ENCODE measurements at places on chromosomes 7 and 10.

GRCh38 chr7:30846378-30846777, 65.3 kb upstream of the AQP1 start:
- DNase-seq = peak; percentile 7

DNA sequence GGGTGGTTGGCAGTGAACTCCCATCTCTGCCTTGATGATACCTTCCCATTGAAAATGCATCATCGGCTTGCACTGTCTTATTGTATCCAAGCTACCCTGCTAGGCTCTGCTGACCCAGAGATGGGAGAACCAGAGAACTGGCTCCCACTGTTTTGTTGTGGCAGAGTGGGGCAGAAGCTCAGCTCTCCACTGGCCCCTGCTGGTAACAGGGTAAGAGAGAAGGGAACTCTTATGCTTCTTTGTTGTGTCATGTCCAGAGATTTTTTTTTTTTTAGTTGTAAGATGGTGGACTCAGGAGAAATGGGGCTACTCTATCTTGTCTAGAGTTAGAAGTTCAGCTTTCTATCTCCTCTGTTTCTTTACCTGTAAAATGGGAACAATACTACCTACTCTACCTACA, 100.5 kb upstream of the SDK1 start:
- DNase-seq = peak; percentile 40

DNA sequence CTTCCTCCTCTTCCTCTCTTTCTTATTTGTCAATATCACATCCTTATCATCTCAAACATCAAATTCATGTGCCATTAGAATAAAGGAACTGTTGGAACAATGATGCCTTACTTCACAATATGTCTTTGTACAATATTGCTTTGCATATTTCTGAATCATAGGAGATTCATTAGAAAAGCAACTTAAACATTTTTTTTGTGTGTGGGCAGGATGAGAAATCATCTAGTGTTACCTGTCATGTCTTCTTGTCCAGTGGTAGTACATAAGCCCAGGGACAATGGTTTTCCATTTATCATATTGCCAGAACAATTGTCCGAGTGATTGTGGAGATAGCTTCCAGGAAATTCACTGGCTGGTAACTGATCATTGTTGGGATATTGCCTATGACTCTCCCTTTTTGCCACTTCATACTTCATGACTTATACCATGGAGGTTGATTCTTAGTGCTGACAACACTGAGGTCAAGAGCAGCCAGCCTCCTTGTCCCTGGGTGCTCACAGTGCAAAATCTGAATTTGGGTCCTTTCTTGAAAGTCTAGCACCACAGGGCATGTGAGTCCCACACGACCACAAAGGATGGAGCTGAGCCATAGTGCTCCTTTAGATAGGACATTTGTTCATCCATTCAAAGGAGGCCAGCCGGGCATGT, 215.0 kb downstream of the MDFIC start:
- no peak for DNase-seq

- DNase-seq = no peak
These were observed 32.9 kb upstream of the KMT2E start for GRCh38 chr7:104980841-104981671.

- no peak for DNase-seq
These were observed 25.1 kb downstream of the MNX1 start for GRCh38 chr7:156985101-156985992.

GRCh38 chr10:129045599-129045998, 421.4 kb upstream of the MGMT start:
- no peak for DNase-seq

GRCh38 chr10:96902731-96903358, 70.7 kb downstream of the LCOR start:
- DNase-seq = no peak

- DNase-seq = no peak
These were observed 100.5 kb downstream of the CALD1 start for GRCh38 chr7:134879815-134880475.

DNA sequence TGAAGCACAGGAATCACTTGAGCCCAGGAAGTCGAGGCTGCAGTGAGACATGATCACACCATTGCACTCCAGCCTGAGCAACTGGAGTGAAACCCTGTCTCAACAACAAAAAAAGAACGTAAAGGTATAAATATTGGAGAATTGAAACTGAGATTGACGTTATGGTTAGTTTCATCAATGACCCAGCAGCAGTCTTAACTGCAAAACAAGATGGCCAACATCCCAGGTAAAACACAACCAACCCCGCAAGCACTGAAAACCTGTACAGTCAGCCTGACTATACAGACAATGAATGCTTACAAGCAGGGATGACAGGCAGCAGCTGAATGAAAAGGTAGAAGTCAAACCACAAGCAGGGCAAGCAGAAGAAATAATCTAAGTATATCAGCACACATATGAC, 34.7 kb downstream of the WAPL start:
- DNase-seq = no peak

GRCh38 chr10:128263891-128264688, 137.9 kb upstream of the MKI67 start:
- peak; percentile 74 for DNase-seq

- no peak for DNase-seq
These were observed 99.0 kb upstream of the NMT2 start for GRCh38 chr10:15267496-15267895.

DNA sequence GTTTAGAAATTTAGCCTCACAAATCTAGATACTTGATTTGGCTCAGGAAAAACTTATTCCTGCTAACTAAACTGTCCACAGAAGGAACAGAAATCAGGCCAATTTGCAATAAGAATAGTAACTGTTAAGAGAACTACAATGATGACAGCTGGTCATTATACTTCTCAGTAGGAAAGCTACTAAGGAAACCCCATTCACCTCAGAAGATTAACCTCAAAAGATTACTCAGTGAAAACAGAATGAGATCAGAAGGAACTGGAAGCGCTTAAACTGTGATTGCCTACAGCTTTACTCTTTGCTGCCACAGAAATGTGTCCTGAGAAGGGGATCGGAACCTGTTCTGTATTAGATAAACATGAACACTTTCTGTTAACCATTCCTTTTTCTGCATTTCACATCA, 24.3 kb upstream of the DNAJB12 start:
- no peak for DNase-seq

DNA sequence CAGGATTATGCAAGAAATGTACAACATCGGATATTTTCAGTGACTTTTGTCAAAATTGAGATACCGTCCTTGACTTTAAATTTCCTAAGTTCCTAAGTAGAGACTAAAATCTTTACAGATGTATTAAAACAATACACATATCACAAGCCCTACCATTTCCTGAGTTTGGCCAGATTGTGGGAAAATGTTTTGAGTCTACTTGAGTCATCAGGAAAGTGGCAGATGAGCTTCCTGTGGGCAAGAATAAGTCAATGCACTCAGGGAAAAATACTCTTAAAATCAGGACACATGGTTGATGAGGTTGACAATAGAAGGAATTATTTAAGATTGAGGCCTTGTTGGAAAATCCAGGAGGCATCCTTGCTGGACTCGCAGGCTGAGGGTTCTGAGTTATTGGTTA, 162.5 kb downstream of the SNX10 start:
- no peak for DNase-seq

DNA sequence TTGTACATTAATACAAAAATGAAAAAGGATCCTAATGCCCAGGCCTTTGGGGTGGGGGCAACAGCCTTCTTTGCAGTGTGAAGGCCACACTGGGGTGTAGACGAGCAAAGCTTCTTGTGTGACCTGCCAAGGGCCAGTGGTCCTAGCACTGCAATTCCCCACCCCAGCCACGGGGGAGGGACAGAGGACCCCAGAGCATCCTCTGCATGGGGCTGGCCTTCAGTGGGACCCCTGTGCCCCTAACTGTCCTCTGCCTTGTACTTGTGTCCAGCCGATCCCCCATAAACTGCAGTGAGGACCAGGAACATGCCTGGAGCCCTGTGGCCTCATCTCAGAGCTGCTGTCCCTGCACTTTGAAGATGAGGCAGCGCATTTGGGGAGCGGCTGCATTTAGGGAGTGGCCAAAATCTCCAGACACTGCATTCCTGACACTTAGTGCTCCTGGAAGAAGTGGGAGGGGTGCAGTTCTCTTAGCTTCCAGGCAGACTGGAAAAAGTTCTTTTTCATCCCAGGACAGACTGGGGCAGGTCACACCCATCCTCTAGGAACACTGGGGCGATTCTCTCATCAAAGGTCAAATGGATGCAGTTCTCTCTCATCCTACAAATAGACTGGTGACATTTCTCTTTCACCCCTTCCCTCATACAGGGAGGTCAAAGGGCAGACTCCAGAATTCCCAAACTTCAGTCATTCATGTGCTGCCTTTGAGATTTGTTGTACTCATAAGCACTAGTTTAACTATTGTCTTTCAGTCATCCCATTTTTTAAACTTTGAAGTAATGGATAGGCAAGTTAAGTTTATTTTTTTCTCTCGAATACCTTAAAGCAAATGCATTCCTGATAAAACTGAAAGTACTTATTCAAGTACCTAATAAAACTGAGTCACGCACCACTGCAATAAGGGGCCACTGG, 922 bp upstream of the MYO1G start:
- no peak for DNase-seq

- no peak for DNase-seq
These were observed 25.6 kb downstream of the ADRA2A start for GRCh38 chr10:111102359-111102837.

DNA sequence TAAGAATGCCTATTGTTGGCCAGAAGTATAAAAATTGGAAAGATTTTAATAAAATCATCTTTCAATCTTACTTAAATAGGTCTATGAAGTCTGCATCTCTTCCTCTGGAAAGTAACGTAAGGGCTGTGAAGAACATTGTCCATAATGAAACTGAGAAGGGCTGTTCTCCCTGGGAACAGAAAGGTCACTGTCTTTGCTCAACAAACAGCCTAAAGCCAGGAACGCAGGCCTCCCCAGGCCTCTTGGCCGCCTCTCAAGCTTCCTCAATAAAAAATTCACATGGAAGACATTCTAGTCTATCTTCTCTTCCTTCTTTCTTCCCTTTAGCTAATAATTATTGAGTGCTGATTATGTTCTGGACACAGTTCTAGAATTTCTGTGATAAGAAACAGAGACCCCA, 9.1 kb upstream of the IDI2 start:
- DNase-seq = no peak

DNA sequence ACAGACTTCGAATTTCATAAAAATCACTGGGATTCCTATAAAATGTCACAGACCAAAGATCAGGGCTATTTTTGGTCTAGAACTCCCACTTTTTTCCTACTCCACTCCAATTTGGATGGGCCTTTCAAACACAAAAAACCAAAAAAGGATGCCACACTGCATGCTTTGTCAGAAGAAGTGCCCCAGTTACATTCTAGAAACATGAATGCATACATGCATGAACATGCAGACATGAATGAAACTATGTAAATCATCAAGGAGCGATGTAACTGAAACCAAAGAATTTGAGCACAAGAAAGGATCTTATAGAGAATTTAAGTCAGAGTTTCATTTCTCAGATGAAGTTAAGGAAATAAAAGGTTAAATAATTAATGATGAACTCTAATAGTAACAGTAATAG, 31.8 kb upstream of the FAM133B start:
- no peak for DNase-seq

DNA sequence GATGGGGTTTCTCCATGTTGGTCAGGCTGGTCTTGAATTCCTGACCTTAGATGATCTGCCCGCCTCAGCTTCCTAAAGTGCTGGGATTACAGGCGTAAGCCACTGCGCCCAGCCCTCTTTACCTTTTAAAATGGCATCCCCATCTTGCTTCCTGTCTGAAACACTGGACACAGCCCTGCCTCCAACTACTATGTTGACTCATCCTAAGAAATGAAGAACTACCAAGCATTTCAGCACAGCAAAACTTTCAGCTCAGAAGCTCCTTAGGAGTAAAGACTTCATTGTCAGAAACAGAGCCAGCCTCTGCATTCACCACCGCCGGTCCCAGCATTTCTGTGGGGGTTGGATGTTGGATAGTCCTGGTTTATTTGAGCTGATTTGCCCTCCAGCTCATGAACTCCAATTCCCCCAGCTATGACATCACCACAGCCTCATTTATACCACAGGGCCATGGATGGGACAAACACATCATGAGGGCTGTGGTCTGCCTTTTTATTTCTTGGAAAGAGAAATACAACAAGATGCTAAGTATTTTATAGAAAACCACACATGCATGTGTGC, 123.5 kb downstream of the ADCY1 start:
- DNase-seq = no peak

DNA sequence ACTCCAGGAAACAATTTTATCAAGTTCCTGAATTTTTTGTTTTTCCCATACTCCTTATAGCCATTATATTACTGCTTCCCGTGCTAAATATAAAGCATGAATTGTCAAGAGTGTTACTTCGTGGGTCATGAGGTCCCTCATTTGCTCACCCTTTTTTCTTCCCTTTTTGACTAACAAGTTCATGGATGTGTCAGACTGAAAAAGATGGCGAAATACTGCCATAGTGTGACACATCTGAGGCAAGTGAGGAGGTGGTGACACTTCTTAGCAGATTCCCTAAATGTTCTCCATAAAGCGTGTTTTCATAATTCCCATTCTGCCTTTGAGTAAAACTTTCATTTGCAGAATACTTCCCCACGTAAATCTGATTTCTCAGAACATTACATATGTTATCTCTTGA, 269.6 kb upstream of the FZD1 start:
- no peak for DNase-seq

- DNase-seq = no peak
These were observed 118.2 kb upstream of the KAT6B start for GRCh38 chr10:74708246-74708645.

GRCh38 chr7:116426428-116427156, 72.9 kb upstream of the CAV2 start:
- DNase-seq = peak; percentile 6

DNA sequence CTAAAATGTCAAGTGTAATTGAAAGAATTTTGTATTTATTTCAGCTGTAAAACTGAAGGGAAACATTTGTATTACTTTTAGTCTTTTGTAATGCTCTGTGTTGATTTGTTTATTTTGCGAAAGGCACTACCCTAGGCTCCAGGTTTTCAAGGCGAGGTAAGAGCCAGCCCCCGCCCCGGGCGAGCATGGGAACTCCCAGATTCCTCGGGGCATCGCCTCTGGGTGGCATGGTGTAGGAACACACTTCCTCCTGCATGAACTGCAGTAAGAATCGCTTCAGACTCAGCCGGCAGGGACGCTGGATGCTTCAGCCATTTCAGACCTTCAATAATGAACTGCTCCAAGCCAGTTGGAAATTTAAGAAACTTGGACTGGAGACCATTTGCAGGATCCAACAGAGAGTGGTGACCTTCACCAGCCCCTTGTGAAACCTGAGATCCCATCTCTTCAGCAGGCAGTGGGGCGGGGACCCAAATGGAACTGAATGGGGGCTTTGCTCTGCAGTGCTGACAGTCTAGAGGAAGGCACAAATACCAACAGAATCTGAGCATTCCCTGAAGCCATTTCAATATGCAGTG, 544.3 kb upstream of the MGMT start:
- DNase-seq = no peak

- peak; percentile 83 for DNase-seq
These were observed 1.2 kb downstream of the CALY start for GRCh38 chr10:133335246-133336117.

GRCh38 chr10:2958659-2959058, 108.7 kb upstream of the PFKP start:
- no peak for DNase-seq
